ENCODE measurements at places on chromosomes 11 and 22.

DNA sequence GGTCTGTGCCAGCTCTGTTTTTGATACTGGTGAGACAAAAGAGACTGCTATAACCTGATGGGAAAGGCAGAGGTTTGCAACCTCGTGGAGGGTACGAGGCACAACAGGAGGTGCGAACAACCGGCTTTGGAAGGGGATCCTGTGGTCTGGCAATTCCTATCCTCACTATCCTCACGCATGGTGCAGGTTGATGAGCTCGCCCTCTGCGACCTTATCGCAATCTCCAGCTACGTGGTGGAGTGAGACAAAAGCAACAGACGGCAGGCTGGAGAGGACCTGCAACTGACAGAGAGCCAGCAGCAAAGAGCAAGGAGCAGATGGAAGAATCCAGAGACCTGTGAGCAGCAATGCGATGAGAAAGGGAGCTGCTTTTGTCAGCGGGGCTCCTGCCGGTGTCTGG lies 47.3 kb upstream of the TSKU start:
- no peak for DNase-seq

- no peak for DNase-seq
These were observed 3.1 kb upstream of the MMP27 start for GRCh38 chr11:102708654-102709053.

DNA sequence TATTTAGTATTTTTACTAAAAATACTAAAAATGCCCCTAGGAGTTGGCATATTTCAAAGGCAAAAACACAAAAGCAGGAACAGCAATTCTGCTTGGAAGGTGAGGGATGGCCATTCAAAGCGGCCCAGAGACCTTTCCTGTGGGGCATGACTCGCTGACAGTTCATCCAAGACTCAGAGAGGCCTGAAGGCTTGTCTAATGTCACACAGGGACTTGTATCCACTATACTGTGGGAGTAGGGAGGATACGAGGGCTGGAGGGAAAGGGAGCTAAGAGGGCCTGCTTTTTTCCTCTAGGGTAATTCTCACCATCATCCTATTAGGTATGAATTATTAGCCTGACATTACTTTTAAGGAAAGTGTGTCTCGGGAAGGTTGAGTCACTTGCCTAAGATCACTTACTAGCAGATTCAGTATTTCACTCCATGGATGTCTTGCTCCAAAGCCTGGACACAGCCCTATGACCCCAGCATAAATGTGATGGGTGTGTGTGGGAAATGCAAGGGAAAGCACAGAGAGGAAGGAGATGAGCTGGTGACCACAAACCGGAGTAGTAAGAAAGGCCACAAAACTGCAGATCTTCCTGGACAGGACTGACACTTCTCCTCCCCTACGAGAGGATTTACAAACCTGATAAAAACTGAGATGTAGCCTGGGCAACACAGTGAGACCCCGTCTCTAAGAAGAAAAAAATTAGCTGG lies 16.7 kb upstream of the UCP3 start:
- no peak for DNase-seq

DNA sequence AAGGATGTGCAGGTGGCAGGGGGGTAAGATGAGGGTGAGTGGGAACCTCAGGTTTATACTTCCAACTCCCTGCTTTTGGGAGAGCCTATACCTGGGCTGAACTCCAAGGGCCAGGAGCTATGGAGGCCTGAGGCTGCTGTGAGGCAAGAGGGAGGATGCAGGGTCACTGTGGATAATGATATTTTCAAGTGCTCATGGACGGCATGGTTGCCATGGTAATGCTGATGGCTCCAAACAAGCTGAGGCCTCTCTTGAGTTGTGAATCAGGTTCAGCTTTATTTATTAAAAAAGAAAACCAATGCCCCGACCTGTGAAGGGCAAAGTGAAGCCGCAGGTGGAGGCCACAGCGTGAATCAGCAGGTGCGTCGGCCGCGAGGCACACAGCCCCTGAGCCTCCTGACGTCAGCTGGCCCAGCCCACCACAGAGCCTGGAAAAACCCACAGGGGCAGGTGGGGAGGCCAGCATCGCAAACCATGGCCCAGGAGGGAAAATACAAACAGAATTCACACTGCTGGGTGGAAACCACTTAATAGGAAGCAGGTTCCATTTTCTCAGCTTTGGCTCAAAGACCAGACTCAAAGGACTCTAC lies 17.4 kb upstream of the CREB3L1 start:
- no peak for DNase-seq

- no peak for DNase-seq
These were observed 6.9 kb downstream of the GTPBP1 start for GRCh38 chr22:38712486-38713207.

DNA sequence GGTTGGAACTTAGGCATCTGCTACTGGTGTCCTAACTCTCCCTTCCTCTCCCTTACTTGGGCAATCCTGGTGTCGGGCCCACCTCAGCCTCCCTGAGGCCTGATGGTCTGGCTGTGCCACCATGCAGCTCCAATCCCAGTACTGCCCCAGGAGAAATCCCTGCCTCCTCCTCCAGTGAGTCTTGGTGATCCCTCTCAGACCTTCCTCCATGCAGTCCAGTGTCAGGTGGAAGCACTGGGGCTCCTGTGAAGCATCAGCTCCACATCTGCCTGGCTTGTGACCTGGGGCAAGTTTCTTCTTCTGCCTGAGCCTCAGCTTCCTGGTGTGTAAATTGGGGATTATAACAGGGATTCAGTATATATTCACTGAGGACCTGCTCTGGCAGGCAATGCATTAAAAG lies 1.8 kb upstream of the PELI3 start:
- no peak for DNase-seq

GRCh38 chr11:124429599-124429998 lies 4.9 kb upstream of the OR8B4 start:
- DNase-seq = no peak

DNA sequence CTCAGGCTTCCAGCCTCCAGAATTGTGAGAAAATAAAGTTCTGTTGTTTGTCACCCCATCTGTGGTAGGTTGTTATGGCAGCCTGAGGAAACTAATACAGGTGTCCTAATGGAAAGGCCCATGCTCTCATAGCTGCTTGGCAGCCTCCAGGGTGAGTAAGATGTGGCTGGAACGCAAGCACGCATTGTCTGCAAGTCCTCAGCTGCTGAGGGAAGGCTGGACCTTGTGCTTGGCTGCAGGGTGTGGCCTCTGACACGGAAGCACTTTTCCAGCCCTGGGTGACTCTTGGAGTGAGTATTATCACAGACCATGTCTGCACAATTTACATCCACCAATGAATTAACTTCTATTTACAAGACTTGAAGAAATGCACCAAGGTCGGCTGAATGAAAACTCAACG lies 44.4 kb upstream of the BARX2 start:
- no peak for DNase-seq

DNA sequence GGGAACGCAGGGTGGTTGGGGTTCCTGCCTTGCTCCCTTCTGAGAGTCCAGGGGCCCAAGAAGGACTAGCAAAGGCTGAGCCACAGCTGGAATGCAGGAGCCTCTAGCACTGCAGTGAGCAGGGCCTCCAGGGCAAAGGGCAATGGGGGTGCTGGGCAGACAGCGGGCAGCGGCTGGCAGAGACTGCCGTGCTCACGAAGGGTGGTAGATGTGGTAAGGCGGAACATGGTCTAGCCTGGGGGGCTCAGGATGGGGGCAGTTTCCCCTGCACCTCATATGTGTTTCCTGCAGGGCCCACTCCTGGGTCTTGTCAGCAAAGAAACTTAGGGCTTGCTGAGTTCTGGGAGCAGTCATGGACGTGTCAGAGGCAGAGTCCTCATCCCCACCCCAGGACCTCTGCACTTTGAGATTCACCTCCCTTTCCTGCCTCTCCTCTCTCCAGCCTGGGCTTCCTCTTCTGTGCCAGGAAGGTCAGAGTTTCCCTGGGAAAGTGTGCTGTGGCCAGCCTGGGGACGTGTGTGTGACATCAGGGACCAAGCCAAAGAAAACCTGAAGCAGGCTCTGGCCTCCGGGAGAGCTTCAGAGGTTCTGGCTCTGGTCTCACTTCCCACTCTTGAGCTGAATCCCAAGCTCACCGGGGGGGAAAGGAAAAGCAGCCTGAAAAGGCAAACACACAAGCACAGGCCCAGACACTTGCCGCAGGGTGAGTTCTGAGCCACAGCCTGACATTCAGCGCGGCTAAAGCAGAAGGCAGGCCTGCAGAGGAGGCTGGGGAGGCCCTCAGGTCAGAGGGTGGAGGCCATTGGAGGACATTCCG lies 4.4 kb downstream of the MOGAT2 start:
- no peak for DNase-seq

DNA sequence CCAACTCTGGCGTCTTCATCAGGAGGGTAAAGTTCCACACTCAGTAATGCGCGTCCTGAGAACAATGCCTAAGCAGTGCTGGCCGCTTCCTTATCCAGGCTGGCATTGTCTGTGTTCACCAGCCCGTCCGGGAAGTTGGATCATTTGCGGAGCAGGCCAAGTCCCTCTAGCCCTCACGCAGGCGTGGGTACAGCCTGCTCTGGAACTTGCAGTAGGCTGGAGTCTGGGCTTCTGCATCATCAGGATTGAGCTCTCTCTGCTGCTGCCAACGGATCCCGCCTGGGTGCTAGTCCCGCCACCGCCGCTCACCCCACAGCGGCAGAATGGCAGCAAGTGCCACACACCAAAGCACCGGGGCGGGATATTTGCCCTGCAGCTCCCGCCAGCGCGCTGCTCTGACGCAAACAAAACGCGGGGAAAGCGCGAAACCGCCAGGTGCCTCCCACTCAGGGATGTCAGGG lies 29.0 kb downstream of the GLYATL1 start:
- DNase-seq = no peak

- DNase-seq = no peak
These were observed 524.0 kb upstream of the KIRREL3 start for GRCh38 chr11:127524618-127525017.

GRCh38 chr11:17865765-17866428 lies 131.3 kb downstream of the KCNC1 start:
- no peak for DNase-seq
